CD8-positive, alpha-beta memory T cell (primary cell): ENCODE measurements at places on chromosomes 6 and 20. TPM values are rescaled to one million over a fixed set of nuclear protein-coding genes. Genes with fewer than 3 reads are reported as not detected.

- peak; percentile 41 for DNase-seq
Measured at GRCh38 chr6:16129623-16130401, 926 bp downstream of the MYLIP start.

DNA sequence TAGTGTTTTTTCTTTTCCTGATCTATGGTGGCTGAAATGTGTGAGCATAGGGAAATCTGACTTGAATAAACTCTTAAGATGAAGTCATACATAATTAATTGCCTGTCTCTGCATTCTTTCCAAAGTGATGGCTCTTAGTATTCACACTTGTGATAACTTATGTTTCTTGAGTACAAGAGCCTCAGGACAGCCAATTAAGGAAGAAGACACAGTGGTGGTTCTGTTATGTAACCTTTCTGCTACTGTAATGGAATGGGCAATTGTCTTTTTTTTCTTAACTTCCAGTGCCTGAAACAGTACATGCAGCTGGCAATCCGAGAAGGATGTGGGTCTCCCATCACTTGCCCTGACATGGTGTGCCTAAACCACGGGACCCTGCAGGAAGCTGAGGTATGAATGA lies 40.1 kb downstream of the RNF144B start:
- DNase-seq = no peak

DNA sequence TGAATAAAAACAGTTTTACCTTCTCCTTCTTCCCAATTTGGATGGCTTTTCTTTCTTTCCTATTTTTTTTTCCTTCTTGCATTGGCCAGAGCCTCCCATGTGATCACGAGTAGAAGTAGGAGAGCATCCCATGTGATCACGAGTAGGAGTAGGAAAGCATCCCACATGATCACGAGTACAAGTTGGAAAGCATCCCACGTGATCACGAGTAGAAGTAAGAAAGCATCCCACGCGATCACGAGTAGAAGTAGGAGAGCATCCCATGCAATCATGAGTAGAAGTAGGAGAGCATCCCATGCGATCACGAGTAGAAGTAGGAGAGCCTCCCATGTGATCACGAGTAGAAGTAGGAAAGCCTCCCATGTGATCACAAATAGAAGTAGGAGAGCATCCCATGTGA lies 218.6 kb downstream of the DLL1 start:
- DNase-seq = no peak

GRCh38 chr20:57615445-57615811 lies 4.8 kb downstream of the ZBP1 start:
- no peak for DNase-seq

- DNase-seq = peak; percentile 75
Measured at GRCh38 chr20:35490736-35491181, 35.4 kb downstream of the CEP250 start.

DNA sequence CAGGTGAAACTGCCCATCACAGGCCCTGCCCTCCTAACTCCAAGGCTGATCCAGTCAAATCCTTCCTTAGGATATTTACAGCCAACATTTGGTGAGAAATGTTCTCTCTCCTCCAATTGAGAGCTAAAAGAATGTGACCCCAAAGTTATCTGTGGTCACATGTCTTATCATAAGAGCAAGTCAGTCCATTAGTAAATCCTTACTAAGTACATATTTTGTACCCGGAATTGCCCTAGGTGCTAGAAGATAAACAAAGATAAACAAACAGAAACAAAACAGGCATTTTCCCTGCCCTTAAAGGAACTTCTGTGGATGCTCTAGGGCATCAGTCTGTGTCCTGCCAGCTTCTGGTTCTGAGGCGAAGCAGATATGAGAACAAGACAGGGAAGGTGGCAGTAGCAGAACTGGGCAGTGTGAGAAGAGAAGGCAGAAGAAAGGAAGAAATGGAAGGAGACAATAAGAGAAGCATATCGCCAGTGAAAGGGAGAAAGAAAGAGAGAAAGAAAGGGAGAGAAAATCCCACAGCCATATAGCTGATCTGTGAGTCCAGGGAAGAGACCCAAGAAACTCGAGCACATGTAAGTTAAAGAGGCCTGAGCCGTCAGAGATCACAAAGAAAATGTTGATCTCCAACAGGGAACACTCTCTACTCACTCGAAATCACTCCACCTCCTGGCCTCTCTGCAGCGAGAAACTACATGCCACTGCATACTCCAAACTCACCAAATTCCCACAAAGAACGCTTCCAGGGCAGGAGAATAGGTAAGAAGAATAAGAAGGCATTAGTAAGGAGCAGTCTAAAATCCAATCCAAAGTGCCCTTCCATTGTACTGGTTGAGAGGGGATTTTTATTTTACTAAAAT lies 41.7 kb downstream of the CDK5RAP1 start:
- no peak for DNase-seq

DNA sequence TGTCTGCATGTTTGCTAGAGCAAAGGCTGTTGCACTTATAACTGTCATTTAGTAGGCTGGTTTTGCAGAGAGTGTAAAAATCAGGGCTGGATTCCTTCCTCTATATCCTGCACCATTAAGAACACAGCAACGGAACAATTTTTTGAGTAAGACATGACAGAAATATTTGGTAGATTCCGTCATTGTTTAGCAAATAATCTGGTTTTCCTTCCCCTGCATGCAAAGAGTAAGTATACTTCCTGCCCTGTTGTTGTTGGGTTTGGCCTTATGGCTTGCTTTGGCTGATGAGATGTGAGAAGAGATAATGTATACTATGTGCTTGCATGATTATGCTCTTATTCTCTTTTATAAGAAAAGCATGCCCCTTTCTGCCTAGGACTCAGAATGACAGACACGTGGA lies 23.8 kb downstream of the MANEA start:
- DNase-seq = no peak

- no peak for DNase-seq
Measured at GRCh38 chr20:31849306-31849930, 4.0 kb upstream of the FOXS1 start.

GRCh38 chr6:166903500-166903899 lies 52.9 kb downstream of the RNASET2 start:
- DNase-seq = no peak

GRCh38 chr20:37699202-37699601 lies 5.4 kb downstream of the CTNNBL1 start:
- DNase-seq = no peak

The GGTLC1 gene
- polyA plus RNA-seq = not detected

The MRPS10 gene
- 50.6 TPM for polyA plus RNA-seq

The PDE10A gene
- not detected for polyA plus RNA-seq

The SIRPG gene
- polyA plus RNA-seq = 149 TPM

The MAP1LC3A gene
- polyA plus RNA-seq = 8.5 TPM

The TUBB1 gene
- 0.10 TPM for polyA plus RNA-seq

The KCNG1 gene
- not detected for polyA plus RNA-seq
